SW 1271 (cell line): ENCODE measurements at places on chromosomes 1 and 21.

GRCh38 chr1:22281521-22282363, 138.8 kb upstream of the WNT4 start:
- DNase-seq, result no peak

DNA sequence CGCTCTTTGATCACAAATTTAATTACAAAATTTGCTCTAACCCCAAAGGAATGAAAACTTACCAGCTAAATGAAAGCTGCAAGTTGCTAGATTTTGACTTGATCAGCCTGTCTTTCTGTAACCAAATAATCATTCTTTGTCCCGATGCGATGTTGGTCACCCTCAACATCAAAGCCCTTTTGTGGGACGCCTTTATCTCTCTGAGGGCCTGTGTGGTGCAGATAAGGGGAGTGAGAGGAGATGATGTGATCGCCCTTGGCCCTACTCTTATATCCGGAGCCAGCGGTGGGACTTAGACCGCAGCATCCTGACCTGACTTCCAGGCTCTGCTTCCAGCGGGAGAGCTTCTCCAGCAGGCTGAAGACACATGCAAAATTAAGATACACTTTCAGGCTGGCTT, 19.3 kb upstream of the UMODL1 start:
- DNase-seq, result no peak

GRCh38 chr1:208134491-208134890, 109.7 kb downstream of the PLXNA2 start:
- no peak for DNase-seq

DNA sequence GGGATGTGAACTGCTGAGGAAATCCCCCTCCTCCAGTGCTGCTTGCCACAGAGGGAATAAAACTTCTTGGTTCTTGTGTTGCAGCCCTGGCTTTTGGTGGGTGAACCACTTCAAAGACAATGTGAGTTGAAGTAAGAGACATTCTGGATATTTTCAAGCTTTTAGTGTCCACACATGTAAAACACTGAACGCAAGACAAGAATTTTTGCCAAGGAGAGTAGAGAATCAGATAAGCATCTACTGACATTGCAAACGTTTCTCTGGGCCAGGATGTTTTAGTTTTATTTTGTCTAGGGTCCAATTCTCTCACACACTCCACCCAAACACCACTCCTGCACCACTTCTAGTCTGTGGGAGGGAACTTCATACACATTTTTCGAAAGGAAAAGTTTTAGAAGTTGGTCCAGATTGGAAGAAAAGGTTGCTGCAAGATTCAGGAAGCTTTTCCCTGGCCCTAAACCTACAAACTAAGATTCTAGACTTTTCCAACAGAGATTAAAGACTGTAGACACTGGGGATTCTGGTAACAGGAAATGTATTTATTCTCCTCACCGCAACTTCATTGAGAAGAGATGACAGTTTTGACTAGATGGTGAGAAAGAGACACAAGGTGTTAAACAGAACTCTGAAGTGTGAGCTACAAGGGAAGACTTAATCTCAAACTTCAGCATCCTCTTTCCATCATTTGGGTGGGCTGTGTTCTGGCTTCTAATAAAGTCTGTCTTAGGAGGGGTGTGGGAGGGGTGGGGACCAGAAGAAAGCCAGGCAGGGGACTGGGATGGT, 16.1 kb downstream of the FASLG start:
- no peak for DNase-seq

DNA sequence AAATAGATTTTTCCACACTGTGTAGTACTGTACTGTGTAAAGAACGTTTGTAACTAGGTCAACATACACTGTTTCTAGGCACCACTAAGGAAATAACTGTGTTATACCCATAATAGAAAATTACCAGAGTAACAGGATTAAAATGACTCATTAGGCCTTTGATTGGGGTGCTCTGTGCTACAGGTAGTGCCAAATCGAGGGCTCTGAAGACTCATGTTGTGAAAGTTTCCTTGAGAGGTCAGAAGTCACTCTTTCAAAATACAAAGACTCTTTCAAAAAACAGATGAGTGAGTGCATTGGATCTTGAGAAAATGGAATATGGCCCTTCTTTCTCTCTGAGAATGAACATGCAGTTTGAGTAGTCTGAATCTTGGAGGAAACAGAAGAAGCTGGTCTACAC, 143.0 kb downstream of the MRPL39 start:
- DNase-seq, result no peak

DNA sequence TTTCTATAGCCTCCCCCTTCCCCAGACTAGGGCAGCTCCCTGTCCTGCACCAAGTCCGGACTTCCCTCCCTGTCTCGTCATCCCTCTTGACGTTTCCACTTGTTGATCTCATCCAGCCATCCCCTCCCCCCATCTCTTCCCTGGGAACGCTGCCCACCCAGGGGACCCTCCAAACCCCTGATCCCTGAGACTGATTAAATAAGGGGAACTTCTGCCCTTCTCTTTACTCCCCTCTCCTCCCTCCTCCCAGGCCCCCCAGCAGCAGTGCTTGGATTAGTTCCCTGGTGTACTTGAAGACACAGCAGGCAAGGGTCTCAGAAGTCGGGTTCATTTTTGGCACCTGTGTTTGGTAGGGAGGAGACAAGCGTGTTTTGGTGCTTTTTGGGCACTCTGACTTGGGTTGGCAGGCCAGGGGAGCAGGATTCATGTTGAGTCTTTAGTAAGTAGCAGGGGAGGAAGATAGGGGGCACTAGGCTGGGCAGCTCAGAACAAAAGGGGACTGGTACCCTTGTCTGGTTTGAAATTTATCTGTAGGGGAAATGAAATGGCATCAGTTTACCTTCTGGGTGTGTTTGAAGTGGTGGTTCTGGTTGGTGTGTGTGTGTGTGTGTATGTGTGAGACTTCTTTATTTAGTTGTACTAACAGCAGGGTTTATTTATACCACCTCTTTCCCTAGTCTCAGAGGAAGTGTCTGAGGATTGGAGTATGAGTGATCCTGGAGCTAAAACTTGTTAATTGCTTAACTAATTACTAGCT, 11.1 kb downstream of the VANGL2 start:
- DNase-seq, result no peak

DNA sequence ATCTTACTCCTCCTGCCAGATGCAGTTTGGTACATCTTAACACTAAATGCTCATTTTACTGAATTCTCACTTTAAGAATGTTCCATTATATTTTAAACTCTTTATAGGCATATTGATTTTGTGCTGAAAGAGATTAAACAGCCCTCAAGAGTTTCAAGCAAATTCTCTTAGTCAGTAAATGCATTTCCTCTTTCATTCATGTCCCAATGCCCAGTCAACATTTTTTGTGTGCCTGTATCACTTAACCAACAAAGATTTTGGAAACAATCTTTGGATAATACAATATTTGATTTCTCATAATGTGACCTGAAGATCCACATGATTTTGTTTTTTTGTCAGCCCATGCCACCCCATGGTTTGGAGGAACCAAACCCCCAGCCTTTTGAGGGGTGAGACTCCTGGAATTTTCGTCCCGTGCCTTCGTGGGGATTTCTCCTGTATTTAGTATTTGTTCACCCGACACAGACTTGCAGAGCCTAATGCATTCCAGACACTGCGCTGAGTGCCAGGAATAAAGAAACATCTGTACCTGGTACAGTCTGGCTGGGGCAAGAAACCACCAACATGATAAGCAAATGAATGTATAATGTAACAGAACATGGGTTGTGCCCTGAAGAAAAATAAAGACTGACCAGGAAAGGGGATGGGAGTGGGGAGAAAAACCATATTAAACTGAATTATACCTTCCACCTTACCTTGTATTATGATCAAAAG, 47.1 kb upstream of the ETS2 start:
- no peak for DNase-seq

GRCh38 chr1:159982280-159982679, 28.2 kb upstream of the SLAMF9 start:
- no peak for DNase-seq

- DNase-seq, result no peak
Observed at GRCh38 chr1:102937401-102937800, 170.9 kb downstream of the COL11A1 start.

DNA sequence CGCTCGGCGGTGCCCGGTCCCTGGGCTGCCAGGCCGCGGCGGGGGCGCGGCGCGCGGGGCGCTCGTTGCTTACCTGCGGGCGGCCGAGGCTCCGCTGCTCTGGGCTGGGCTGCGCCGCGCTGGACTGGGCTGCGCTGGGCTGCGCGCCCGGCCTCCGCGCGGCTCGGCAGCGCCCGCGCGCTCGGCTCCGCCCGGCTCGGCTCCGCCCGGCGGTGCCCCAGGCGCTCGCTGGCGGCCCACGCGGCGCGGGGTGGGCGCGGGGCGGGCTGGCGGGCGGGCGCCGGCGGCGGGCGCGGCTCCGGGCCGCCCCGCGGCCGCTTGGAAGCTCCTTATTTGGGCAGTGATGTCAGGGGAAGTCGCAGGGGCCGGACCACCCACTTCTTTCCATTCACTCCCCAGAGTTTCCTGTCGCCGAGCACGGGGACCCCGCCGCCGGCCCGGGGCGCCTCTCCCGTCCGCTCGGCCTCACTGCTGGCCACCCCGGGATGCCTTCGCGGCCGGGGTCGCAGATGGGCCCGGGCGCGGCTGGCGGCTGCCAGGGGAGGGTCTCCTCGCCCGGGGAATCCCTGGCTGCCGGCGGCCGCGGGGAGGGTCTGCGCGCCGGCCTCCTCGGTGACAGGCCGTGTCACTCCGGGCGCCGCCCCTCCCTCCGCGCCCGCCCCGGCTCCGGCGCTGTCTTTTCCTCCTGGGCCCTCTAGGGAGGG, 177.7 kb upstream of the EDN2 start:
- DNase-seq, result no peak

DNA sequence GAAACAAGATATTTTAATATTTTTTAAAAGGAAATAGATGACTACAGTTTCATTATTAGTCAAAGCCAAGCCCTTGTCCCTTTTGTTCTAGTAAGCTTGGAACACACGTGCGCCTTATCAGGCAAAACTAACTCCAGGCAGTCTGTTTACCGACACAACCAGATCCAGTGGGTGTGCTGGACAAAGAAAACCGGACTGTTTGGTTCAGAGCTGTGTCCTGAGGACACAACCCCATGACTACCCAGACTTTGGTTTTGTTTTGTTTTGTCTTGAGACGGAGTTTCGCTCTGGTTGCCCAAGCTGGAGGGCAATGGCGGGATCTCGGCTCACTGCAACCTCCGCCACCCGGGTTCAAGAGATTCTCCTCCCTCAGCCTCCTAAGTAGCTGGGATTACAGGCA, 13.9 kb upstream of the RHOU start:
- no peak for DNase-seq

- DNase-seq, result no peak
Observed at GRCh38 chr1:172533513-172534151, 682 bp downstream of the SUCO start.
